ENCODE measurements at places on chromosomes 3 and 15.

DNA sequence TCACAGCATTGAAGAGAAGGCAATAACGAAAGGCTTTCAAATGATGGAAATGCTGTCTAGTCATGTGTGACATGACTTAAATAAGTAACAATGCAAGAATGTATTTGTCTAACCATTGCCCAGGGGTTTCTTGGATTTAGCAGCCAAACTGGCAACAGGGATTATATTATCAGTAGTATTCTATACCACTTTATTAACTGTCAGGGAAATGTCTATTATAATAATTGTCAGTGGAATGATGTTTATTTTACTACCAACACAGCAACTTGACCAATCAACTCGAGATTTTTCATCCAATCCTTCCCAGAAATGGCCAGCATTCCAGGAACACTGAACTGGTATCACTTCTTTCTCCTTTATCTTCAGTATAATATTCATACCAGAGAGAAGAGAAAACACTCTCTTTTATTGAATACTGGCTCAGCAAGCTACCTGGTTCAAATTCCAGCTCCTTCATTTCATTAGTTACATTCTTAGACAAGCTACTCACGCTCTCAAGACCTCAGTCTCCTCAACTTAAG is 66.2 kb downstream of the FOXP1 start:
- DNase-seq = no peak

DNA sequence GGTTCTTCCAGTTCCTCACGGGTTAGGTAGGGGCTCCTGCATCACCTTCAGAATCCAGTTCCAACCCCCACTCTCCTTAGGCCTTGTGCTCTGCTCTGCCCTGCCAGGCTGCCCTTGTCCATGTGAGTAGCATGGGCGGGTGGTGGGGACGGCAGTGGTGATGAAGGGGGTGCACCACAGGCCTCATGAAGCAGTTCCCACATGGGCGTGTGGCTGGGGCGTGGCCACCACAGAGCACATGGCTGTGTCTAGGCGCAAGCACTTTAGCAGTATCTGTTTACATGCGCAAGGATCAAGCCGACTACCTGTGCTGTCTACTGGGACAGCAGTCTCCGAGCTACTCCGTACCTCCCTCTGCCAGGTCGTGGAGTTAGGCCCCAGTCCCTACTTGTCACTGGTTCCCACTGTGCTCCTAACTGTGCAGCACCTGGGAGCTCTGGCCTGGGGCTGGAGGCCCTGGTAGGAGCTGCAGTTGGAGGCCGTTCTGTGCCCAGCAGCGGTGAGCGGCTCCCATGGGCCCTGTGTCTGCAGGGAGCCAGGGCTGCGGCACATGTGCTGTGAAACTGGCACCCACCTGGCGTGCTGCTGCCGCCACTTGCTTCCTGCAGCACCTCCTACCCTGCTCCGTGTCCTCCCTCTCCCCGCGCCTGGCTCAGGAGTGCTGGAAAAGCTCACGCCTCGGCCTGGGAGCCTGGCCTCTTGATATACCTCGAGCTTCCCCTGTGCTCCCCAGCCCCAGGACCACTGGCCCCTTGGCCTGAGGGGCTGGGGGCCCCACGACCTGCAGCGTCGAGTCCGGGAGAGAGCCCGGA is 53.5 kb downstream of the PLXNA1 start:
- no peak for DNase-seq

DNA sequence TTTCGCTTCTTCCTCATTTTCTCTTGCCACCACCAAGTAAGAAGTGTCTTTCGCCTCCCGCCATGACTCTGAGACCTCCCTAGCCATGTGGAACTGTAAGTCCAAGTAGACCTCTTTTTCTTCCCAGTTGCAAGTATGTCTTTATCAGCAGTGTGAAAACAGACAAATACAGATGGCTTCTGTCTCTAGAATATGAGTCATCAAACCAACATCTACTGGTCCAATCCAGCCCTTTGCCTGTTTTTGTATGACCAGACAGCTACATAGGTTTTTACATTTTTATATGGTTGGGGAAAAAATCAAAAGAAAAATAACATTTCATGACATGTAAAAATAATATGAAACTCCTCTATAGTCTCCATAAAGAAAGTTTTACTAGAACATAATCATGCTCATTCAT is 118.7 kb upstream of the PTPRG start:
- DNase-seq = no peak

DNA sequence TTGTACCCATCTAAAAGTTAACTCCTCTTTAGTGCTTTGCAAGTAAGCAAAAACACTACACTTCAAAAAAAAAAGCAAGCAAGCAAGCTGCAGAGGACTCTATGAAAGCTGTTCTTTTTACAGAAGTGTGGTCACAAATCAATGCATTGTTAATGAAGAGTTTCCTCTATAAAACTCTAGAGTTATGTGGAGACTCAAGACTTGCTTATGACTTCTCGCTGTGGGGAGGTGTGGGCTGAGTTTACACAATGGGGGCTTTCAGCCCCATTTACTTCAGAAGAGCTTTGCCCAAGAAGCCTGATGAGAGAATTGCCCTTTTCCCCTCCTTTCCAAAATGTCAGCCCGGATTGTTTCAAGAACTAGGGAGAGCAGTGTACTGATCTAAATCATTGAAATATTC is 144.4 kb downstream of the IGSF11 start:
- DNase-seq = no peak

DNA sequence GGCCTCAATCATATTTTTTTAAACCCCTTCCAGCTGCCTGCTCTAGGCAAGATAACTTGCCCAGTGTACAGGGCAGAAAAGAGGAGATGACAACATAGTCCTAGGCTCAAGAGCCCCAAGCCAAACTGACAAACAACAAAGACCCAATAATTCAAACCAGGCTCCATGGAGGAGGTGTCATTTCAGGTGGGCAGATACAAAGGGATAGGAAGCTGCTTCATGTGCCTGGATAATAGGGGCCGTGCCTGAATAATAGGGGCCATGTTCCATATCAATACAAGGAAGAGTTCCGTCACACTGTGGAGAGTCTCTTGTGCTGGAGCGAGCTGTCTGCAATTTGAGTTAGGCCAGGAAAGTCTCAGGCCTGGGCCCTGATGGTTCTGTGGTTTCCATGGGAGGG is 35.4 kb upstream of the TRIM71 start:
- no peak for DNase-seq

Data from NCI-H1105 treated with DMSO at 0.1 percent for 48 hours (cell line).